ENCODE measurements at places on chromosomes 5 and 9. TPM values are rescaled to one million over a fixed set of nuclear protein-coding genes. Genes with fewer than 3 reads are reported as not detected.

FOXD4L4 gene
- not detected for polyA plus RNA-seq

ENC1 gene
- polyA plus RNA-seq, result not detected

PTPRD gene
- polyA plus RNA-seq, result not detected

FCN2 gene
- not detected for polyA plus RNA-seq

DPYSL3 gene
- not detected for polyA plus RNA-seq

SPINK4 gene
- not detected for polyA plus RNA-seq

DNA sequence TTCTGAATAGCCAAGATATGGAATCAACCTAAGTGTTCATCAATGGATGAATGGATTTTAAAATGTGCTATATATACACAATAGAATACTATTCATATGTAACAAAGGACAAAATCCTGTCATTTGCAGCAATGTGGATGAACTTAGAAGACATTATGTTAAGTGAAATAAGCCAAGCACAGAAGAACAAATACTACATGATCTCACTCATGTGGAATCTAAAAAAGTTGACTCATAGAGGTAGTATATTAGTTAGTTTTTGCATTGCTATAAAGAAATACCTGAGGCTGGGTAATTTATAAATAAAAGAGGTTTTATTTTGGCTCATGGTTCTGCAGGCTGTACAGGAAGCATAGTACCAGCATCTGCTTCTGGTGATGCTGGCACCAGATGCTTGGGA lies 8.1 kb downstream of the CATSPER3 start:
- DNase-seq, result no peak

DNA sequence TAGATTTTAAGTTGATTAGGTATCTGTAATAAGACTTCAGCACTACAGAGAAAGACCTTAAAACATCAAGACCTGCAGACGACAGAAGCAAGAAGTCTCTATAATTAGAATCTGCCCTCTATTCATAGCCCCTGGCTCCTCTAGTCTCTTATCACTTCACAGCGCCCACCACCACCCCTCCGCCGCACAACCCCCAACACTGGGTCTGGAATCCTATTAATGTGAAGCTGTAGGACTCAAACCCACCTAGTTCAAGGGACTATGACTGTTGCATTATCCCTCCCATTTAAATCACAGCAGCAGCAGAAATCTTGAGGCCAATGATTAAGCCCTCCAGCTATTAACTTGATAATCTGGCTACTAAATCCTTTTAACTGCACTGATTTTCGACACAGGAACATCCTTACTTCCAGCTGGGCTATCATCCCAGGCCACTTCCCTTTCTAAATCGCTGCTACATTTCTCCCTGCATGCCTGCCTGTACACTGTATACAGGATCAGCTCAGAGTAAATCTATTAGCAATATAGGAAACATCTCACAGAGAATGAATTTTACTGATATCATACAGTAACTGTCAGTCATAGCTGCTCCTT lies 159.5 kb upstream of the GRAMD2B start:
- DNase-seq, result no peak

DNA sequence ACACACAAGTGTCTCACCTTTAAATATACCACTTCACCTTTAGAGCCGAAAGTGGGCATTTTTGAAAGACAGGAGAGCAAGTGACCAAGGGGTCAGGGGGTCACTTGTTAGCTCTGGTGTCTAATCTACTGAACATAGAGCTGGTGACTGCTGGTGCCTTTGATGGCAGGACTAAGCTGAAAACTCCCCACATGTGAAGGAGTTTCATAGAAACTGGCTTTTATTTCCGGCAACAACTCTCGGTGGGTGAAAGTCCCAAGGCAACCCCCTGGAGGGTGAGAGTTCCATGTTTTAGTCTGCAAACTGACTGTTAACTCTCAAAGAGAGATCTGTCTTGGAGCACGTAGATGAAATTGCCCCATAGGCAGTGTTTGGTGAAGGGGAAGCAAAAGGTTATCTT lies 466.9 kb downstream of the DMRTA1 start:
- no peak for DNase-seq

- no peak for DNase-seq
Observed at GRCh38 chr5:58239045-58239444, 220.8 kb downstream of the PLK2 start.

GRCh38 chr5:130624805-130625204 lies 540.3 kb downstream of the HINT1 start:
- no peak for DNase-seq

Data from CD4-positive, CD25-positive, alpha-beta regulatory T cell (primary cell).